ENCODE measurements at places on chromosomes 4 and X.

- DNase-seq = no peak
Measured at GRCh38 chrX:8679550-8679949, 52.4 kb downstream of the ANOS1 start.

- no peak for DNase-seq
Measured at GRCh38 chr4:142598132-142598531, 248.0 kb downstream of the INPP4B start.

DNA sequence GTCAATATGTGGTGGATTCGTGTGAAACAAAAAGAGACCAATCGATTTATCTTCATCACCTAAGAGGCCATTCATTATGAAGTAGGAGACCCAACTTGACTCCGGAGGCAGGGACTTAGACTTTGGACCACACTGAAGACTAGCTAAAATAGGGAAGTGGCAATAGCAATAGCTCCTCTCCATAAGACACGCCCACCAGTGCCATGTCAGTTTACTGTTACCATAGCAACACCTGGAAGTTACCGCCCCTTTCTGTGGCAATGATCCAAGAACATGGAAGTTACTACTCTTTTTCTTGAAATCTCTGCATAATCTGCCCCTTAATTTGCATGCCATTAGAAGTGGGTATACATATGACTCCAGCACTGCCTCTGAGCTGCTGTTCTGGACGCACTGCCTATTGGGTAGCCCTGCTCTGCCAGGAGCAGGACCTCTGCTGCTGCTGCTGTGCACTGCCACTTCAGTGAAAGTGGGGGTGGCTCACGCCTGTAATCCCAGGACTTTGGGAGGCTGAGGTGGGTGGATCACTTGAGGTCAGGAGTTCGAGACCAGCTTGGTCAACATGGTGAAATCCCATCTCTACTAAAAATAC is 163.2 kb downstream of the PRKX start:
- no peak for DNase-seq

DNA sequence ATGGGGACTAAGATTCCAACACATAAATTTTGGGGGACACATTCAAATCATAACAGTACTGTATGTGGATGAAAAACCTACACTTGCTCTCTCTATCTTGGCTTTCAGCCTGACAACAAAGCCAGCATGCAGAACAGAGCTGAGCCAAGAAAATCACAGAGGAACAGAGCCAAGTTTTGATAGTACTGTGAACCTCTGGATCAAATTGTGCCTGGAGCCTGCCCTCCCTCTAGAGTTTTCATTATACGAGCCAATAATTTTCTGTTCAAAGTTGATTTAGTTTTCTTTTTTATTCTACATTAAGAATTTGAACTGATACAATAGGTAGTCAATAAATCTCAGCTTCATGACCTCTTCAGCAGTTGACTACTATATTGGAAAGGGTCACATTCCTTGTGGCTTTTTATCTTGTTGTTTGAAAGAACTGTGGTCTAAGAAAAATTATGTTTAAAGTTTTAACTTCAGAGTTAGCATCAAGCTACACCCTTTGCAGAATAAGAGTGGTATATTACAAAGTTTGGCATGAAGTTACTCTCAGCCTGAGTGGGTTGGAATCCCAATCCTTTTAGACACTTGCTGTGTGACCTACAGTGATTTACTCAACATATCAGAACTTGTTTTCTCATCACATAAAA is 31.1 kb downstream of the GRID2 start:
- no peak for DNase-seq

- DNase-seq = no peak
Measured at GRCh38 chrX:153792368-153792767, 1.8 kb downstream of the IDH3G start.

- DNase-seq = no peak
Measured at GRCh38 chrX:12955882-12956703, 18.8 kb upstream of the TMSB4X start.

DNA sequence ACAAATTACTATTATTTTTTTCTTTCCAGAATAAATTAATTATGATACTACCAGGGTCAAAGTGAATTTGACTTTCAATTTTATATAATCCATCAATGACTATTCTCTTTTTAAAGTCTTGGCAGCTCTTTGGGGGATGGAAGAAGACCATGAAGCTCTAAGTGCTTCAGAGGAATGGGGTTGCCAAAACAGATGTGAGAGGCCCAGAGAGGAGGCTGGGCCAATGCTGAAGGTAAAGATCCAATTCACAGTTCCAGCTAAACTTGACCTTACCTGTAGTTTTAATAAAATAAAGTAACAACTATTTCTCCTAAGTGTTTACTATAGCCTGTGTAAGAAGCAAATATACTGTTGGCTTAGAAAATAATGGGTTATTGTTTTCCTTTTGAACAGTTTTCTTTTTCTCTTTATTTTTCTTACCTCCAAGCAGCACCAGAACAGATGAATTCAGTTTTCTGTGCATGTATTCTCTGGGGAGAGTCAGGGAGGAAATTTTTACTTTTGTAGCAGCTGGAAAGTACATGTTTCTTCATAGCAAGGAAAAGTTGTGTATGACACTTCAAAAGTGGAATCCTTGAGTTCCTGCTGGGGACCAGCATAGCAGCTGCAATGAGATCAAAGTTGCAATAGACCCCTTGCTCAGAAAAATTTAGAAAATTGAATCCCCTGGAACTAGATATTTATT is 104.9 kb downstream of the CEP44 start:
- no peak for DNase-seq

DNA sequence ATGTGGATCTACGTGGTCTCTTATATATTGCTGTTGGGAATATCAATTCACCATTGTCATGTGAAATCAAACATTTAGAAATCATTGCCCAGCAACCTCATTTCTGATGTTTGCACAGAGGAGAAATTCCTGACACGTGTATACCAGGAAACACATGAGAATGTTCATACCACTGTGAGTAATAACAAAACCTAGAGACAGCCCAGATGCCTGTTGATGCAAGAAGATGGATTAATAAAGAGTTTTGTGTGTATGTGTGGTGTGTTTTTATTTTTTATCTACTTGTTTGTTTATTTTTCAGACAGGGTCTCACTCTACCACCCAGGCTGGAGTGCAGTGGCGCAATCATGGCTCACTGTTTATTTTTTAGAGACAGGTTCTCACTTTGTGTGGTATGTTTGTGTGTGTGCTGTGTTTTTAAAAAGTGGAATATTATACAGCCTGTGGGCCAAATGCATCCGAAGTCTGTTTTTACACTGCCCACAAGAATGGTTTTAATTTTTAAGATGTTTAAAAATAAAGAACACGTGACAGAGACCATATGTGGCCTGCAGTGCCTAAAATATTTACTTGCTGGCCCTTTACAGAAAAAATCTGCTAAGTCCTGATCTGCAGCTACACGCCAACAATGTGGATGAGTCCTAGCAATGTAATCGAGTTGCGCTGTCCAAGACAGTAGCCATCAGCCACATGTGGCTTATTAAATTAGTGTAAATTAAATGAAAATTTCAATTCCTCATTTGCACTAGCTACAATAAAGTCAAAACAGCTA is 39.2 kb downstream of the TXLNG start:
- no peak for DNase-seq

GRCh38 chrX:150365990-150366911 is 3.1 kb downstream of the MAMLD1 start:
- DNase-seq = no peak

Data from cortex of kidney (tissue), 1 donor.